ENCODE measurements at places on chromosomes 2 and 18.

DNA sequence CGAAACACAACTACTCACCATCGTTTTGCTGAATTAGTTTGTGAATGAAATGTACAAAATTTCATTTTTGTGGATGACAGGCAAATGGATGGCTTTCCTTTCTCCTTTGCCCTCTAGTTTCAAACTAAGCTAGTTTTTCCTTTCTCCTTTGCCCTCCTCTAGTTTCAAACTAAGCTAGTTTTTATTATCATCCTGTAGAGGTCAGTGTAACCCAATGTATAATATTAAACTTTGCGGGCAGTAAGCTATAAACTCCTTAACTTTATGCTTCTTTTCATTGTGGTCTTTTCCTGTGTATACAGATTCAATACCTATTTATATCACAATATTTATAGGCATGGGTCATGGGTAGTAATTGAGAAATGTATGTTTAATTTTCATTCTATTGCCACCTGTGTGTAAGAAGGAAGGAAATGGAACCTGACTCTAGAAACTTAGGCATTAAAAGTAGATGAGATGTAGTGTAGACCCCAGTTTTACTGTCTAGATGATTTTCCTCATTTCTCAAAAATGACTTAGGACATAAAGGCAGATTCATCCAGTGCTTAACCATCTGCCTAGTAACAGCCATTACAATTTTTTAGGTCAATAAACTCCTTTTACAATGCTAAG, 58.1 kb downstream of the MAP3K19 start:
- DNase-seq, result no peak

GRCh38 chr2:171210864-171211431, 50.3 kb upstream of the TLK1 start:
- peak; percentile 10 for DNase-seq

- no peak for DNase-seq
These were observed 31.7 kb downstream of the UBXN4 start for GRCh38 chr2:135773319-135773718.

- DNase-seq, result no peak
These were observed 135.3 kb downstream of the CTIF start for GRCh38 chr18:48673853-48674721.

- DNase-seq, result no peak
These were observed 230.5 kb downstream of the PMAIP1 start for GRCh38 chr18:60130284-60130683.

GRCh38 chr2:182415771-182416170, 11.1 kb downstream of the PDE1A start:
- no peak for DNase-seq

GRCh38 chr2:45707661-45708060, 56.2 kb downstream of the PRKCE start:
- no peak for DNase-seq

GRCh38 chr2:222939979-222940378, 79.1 kb downstream of the ACSL3 start:
- DNase-seq, result no peak

DNA sequence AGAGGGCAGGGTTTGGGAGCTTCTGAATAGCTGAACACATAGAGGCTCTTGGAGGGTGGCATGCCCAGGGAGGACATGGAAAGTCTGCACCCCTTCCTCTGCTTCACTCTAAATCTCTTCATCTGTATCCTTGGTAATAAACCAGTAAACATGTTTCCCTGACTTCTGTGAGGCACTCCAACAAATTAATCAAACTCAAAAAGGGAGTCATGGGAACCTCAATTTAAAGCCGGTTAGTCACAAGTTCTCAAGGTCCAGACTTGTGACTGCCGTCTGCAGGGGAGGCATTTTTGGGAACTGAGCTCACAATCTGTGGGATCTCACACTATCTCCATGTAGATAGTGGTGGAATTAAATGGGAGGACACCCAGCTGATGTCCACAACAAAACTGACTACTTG, 33.1 kb upstream of the STON1 start:
- DNase-seq, result no peak

- no peak for DNase-seq
These were observed 42.3 kb downstream of the SFT2D3 start for GRCh38 chr2:127743477-127744026.

DNA sequence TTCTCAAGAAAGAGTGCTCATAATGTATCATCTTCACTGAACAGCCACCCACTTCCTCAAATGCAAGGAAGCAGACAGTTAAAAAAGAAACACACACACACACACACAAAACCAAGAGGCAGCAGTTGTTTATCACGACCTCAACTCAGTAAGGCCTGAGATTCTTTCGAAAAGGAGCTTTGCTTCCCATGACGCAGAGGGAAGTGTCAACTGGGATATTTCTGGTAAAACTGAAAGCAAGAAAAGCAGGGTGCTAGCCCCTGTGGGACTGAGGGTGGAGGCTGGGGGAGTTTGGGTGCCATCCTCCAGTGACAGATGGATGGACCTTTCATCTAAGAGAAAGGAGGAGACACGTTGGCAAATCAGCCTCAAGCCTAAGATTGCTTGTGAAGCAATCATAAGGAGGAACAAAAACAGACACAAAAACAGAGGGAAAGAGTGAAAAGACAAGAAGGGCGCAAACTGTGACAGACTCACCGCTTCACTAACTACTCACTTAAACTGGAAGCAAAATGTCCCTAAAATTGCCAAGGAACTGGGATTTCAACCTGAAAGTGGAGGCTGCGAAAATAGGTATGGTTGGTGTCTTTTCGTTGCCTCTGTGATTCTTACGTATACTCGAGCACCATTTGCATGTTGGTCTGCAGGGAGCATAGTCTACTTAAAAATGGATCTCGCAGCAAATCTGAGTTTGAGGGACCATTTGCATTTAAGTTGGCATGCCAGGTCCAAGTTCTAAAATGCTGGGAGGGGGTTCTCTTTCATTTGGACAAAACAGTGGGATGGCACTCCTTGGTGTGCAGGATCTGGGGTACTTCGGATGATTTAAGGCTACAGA, at the start of gene ARHGAP25:
Gene ARHGAP25 (plus strand): TSS at position 124 of the 838 bp plus-strand sequence. CDS start 389 bp downstream, at position 513.
- DNase-seq, result no peak

- DNase-seq, result no peak
These were observed 1.2 kb upstream of the NPAS2 start for GRCh38 chr2:100818606-100819369.

- no peak for DNase-seq
These were observed 165.8 kb downstream of the FMNL2 start for GRCh38 chr2:152500772-152501171.

DNA sequence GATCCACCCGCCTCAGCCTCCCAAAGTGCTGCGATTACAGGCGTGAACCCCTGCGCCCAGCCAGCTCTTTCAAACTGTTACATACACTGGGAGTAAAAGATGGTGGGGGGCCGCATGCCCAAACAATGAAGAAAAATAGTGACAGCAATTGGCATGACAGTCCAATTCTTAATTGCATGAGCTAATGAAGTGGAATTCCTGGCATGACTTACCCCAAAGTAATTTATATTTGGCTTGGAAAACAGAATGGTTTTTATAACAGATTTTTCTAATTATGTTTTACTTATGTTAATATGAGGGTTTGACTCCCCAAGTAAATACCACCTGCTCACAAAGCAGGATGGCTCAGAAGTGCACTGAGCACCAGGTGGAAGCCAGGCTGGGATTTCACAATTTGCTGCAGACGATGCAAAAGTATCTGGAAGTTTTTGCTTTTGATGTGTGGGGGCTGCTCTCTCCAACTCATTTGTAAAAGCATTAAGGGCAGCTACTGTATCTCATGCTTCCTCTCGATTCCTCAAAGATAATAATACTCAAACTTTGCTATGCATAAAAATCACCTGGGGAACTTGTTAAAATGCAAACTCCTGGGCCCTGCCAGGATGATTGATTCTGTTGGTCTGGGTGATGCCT, 24.0 kb upstream of the ATG16L1 start:
- no peak for DNase-seq

DNA sequence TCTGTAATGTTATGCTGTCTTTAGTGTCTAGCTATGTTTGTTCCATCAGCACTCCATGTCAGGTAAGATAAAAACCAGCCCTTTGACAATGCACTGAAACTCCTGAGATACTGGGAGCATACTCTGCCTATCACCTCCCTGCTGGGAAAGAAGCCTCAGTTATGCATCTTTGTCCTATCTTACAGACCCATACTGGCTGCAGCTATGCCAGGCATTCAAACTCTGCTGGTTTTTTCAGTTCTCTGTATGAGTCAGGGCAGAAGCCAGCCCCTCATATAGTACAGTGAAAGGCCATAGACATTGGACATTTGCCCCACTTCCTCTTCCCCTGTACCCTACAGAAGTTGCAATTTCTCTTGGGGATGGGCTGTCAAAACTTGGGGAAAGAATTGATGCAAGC, 181.1 kb upstream of the RGPD4 start:
- DNase-seq, result no peak

- DNase-seq, result no peak
These were observed 5.4 kb downstream of the TFCP2L1 start for GRCh38 chr2:121279476-121280220.

- DNase-seq, result no peak
These were observed 10.0 kb downstream of the TCF4 start for GRCh38 chr18:55577812-55578539.

DNA sequence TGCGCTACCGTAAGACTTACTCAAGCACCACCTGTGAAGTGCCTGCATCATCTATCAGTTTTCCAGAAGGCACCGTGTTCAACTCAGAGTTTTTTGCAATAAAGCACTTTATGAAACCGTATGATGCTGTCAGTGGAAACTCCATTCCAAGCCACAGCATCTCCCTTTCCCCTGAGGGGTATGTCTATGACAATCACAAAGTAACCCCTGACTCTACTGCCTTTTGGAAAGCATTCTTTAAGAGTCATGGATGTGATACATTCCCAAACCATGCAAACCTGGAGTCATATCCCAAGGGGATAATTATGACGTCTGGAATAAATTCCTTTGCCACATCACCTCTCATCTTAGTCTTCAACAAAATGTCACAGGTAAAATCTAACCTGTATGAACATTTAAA, 39.2 kb downstream of the UNC50 start:
- no peak for DNase-seq

GRCh38 chr2:194380011-194380410, 1277.0 kb upstream of the SLC39A10 start:
- no peak for DNase-seq

GRCh38 chr2:99910902-99911301, 231.5 kb downstream of the AFF3 start:
- DNase-seq, result no peak

GRCh38 chr2:179951680-179952079, 55.4 kb downstream of the CWC22 start:
- DNase-seq, result no peak

- DNase-seq, result peak; percentile 75
These were observed 7.5 kb downstream of the SERTAD2 start for GRCh38 chr2:64646007-64646880.

DNA sequence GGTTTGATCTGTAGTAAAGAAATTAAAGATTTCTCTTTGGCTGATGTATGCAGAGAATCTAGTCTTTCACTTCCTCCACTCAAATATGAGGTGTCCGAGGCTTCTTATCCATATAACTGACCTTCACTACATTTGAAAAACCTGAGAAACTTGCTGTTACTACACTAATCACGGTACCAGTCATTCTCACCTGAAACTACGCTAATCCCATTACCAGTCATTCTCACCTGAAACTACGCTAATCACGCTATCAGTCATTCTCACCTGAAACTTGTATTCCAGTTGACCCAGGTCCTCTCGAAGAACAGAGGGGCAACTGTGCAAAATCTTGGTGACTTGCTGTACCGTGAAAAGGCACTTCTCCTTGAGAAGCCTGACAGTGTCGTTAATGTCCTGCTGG, 5.1 kb downstream of the MTERF4 start:
- no peak for DNase-seq

DNA sequence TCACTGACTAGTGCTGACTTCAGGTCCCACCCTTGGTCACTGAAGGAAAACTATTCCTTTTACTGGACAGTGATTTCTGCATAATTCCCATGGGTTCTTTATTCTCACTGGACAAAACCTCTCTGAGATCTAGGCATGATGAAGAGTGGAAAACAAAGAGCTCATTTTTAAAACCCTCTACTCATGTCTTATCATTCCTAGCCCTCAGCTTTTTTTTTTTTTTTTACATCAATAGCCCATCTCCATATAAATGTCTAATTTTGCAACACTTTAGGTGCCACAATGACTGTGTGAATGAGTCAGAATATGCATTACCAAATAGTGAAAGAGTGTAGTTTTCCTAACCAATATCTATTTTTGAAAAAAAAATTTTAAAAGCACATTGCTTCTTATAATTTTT, 74.8 kb downstream of the TCF4 start:
- no peak for DNase-seq

DNA sequence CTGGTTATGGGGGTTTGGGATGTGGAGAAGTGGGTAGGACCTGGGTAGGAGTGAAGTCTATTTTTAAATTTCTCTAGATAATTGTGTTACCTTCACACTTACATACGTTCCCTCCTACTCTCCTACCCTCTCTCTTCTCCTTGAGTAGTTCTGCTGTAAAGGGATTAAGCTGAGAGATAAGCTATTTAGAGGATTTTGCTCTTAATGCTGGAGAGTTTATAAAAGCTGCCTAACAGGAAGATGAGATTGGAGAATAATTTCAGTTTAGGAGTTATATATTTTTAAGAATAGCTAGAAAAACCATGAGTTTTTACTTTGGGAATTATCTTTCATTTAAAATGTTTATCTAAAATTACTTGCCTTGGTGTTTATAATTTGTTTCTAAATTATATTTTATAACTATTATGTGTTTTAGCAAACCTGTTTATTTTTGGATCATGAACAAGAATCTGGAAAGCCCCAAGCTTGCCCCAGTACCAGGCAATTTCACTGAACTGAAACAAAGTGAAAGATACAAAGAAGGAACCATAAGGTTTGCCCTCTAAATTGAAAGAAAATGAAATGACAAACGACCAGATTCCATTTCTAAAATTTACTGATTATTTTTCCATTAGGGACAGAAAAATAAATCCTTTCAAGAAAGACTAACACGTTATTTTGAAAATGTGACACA, 101.5 kb downstream of the ZNF532 start:
- DNase-seq, result no peak

- no peak for DNase-seq
These were observed 110.0 kb upstream of the ARL4C start for GRCh38 chr2:234606896-234607295.

GRCh38 chr2:1115843-1116539, 165.3 kb downstream of the SNTG2 start:
- no peak for DNase-seq

DNA sequence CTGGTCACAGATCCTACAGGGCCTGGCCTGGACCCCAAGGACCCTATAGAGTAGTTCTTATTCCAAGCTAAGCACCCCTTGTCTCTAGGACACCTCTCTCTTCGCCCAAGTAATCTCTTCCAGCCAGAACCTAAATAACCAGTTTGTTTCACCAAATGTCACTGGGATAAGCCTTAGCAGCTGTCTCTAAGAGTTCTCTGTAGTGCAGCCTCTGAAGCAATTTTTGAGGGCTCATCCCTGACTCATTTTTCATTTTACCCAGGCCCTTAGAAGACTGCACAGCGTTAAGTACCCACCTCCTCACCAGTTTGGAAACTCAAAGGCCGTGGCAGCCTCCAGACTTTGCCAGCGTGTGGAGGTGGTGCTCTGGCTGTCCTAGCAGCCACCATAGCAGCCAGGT, 290.1 kb upstream of the SIX2 start:
- no peak for DNase-seq

GRCh38 chr18:50307400-50307737, 19.9 kb upstream of the CXXC1 start:
- no peak for DNase-seq

Data from activated T-helper 1 cell treated with anti-CD3 and anti-CD28 coated beads, Interleukin-2, amount 50 U/mL, for 16 hours (primary cell).